Prostate gland (tissue), 2 donors: ENCODE measurements at places on chromosomes 2 and 18. TPM values are rescaled to one million over a fixed set of nuclear protein-coding genes. Genes with fewer than 3 reads are reported as not detected.

Gene CDH7
- 1.0 TPM for total RNA-seq

Gene DSG1
- total RNA-seq = 5.5 TPM

Gene ATL2
- 70.9 TPM for total RNA-seq

Gene EIF5B
- total RNA-seq = 40.5 TPM

GRCh38 chr18:10499230-10499629, 26.6 kb upstream of the NAPG start:
- no peaks in the 10 kb centered on the region for H3K27me3 ChIP-seq
- no peaks in the 10 kb centered on the region for H3K36me3 ChIP-seq
- no peak for DNase-seq
- H3K27ac ChIP-seq = no peak overlapping the region
- no peak overlapping the region for H3K4me3 ChIP-seq
